ENCODE measurements at places on chromosomes 3 and 15.
A peak's percentile ranks its signal among the peaks of the same experiment; 100 is the strongest.

- DNase-seq = no peak
Observed at GRCh38 chr3:25648925-25649830, 15.5 kb downstream of the TOP2B start.

DNA sequence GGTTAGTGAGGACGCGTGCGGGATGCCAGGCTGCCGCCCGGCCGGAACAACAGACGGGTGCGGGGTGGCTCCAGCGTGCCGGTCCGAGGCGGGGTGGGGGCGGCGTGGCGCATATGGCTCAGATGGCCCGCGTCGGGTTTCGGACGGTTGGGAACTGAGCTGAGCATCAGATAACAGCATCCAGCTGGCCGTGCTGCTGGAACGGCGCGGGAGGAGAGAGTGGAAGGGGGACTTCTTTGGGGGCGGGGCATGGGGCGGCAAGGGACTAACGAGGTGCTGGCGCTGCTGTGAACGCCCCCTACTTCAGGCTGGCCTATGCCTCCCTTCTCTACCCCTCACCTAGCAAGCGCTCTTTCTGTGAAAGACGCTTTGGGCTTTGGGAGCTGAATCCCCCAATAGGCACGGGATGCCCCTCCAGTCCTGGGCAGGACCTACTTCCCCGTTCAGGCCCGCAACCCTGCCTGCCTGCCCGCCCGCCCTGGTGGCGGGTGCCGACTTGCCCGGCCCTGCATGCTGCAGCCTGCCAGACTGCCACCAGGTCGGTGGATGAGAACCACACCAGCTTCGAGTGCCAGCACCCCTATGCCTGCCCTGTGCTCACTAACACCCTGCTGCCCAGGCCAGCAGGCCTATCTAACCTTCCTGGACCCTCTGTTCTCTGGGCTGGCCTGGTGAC, 542 bp downstream of the INKA1 start:
- DNase-seq = peak; percentile 48

DNA sequence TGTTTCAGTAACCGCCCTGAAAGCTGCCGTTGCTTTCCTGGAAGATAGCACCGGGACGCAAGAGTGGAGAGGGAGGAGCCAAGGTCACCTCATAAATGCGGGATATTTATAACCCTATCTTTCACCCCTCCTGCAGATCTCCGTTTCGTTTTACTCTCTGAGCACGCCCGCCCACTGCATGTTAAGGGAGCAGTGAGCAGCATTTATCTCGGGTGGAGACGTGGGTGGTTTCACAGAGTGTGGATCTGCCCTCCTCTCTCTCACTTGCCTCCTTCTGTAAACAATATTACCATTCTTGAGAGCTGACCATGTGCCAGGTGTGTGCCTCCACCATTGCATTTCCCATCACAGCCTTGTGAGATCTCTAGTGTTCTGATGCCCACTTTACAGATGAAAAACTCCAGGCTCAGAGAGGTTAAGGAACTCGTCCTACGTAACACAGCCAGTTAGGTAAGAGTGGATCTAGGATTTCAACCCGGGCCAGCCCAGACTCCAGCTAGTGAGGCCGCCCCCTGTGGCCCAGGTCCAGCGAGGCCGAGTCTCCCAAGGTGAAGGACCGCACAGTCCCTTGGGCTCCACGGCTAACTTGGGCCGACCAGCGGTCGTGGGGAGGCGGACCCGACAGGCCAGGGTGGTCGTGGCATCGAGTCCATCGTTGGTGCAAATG, 16.9 kb upstream of the SEMA4B start:
- DNase-seq = peak; percentile 78

DNA sequence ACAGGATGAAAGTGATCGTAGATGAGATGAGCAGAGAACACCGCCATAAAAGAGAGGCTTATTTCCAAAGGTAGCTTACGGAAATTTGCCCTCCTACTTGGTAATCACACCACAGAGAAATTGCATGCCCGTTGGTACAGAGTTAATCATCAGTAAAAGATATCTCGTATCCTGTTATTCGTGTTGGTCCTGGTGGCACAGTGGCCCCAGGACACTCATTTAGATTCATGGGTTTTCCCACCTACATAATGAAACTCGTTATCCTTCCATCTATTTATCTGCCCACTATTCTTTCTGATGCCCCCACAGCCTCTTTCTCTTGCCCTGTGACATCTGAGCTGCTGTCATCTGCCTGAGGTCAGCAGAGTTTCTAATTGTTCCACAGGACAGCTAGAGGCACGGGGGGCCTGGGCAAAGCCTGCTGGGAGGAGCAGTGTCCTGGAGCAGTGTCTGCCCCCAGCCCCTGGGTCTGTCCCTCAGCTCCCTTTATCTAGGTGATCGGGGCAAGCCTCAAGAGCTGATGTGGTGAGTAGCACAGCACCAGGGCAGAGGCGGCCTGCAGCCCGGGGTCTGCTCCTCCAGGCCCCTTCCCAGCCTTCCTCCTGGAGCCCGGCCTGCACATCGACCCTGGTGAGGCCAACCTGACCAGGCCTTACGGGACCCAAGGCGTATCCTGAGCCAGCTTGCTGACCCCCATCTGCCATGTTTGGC, 42.2 kb downstream of the PXYLP1 start:
- DNase-seq = no peak

GRCh38 chr15:63172851-63173451, 15.7 kb upstream of the RPS27L start:
- no peak for DNase-seq

- DNase-seq = no peak
Observed at GRCh38 chr15:81097890-81098280, 36.2 kb upstream of the CFAP161 start.

DNA sequence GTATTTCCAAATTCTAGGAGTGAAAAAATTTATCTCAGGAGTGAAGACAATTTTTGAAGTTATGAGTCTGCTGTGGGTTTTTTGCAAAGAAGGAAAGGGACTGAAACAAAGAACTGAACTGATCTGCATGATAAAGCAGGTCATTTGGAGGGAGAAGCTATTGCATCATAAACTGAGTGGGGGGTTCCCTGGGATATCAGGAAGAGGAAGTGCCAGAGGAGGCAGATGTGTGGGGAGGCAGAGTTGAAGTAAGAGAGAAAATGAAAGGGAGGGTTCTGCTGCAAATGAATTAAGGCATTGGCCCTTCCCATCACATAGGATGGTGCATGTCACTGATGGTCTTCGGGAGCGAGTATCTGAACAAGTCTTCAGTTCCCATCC, 379.2 kb downstream of the VPS13C start:
- no peak for DNase-seq

DNA sequence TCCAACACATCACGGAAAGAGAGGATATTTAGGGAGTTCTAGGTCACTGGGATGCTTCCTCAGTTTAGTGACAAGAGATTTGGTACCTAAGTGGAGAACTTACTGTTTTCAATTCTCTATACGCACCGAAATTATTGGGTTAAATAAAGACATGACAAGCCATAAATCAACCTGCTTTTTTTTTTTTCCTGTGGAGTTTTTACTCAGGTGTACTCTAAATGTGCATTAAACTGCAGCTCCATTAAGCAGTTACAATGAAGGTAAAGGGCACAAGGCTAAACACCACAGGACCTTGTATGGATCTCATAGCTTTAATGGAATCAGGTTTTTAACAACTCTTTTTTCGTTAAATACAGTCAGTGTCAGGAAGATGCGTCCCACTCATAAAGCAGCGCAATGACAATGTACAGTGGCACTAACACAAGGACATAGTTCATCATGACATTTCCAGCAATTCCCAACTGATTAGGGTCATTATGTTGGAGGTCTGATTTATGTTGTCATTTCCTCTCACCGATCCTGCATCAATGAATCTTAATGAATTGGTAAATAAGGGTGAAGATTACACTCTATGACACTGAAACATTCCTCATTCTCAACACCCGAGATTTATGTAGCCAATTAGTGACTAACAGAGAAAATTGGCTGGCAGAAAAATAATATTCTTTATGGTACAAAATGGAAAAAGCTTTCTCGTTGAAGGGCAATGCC, 355.2 kb downstream of the FOXP1 start:
- no peak for DNase-seq

- DNase-seq = no peak
Observed at GRCh38 chr3:99871231-99872045, 53.8 kb downstream of the CMSS1 start.

DNA sequence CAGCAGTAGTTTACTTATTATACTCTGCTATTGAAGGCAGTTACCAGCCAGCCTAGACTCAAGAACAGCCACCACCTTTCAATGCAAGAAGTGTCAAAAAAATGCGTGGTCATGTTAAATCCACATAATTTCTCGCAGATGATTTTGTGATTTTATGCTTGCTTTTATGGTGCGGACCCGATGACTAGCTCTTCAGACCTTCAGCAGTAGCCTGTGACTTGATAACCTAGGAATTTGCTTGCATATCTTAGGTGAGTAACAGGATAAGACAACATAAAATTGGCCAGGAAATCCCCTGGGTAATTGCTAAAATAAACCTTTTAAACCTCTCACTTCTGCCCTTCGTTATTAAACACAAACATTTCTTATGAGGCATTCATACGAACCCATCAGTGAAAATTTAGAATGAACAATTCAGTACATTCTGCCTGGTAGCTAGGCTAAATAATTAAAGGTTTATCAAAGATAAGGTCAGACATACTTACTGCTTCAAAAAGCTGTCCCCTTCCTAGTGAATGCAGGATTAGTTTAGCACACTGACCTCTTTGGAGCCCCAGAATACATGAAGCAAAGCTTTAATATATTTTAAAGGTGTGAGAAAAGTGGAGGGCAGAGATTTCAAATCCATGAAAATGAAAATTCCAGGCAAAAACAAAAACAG, 798.8 kb downstream of the OTOL1 start:
- DNase-seq = no peak

DNA sequence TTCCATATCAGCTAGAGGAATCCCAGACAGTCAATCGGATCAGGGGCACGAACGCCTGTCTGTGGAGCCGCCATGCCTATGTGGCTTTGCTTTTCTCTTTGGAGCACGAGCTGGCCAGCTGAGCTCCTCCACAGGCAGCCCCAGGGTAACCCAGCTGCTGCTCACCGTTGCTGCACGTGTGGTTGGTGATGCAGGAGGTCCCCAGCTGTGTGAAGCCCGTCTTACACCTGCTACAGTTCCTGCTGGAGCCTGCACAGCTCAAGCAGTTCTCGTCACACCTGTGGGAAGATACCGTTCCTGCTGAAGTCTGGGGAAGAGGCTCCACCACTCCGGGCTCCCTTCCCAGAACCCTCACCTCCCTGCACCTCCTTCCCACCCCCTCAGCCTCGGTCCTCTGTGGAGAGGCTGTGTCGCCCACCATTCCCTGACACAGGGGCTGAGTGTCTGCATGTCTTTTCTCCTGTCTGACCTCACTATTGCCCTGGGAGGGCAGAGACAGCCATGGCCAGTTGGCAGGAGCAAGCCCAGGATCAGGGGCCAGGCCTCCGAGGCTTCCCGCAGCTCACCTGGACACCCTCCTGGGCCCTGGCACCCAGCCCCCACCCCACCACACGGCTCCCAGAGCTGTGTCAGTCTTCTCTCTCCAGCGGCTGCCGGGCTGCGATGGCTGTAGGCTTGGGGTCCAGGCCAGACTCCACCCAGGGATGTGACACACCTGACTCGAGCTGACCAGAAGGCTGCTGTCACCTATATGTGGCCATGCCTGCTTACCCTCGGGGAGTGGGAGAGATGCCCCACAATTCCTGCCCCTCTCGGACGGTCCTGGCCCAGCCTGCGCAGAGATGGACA, 12.2 kb upstream of the SNRPA1 start:
- DNase-seq = no peak

- DNase-seq = no peak
Observed at GRCh38 chr15:100201376-100202280, 140.1 kb downstream of the ADAMTS17 start.

DNA sequence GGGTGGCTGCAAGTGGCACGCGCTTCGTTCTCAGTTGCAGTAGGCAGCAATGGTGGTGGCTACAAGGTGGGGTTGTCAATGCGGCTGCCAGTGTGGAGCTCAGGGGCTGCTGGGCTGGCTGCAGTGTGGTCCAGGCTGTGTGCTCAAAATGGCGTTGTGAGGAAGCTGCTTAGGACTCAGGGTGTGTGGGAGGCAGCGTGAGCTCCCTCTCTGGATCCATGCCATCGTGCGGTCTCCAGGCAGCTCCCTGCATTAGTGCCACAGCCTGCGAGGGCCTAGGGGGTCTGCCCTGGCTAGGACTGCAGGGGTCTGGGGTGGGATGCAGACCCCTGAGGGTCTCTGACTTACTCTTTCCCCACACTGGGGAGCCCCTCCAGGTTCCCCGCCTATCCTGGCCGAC, 397.2 kb downstream of the OCA2 start:
- no peak for DNase-seq

- no peak for DNase-seq
Observed at GRCh38 chr3:66497985-66498671, 2.7 kb downstream of the LRIG1 start.

- no peak for DNase-seq
Observed at GRCh38 chr3:131036200-131036816, 9.6 kb downstream of the NEK11 start.

DNA sequence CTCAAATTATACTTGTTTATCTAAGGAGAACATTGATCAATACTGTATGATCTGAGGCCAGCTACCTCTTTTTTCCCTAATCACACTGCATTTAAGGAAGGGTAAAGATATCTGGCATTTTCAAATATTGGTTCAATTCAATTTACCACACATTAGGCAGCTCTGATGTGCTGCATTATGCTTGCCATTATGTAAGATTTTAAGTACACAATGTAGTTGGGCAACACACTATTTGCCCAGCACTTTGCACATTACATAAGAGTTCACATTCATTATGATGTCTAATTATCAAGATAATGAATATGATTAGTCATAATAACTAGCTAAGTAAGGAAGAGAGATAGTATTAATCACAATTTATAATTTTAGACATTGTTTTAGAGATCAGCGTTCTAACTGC, 196.3 kb downstream of the BCHE start:
- no peak for DNase-seq

DNA sequence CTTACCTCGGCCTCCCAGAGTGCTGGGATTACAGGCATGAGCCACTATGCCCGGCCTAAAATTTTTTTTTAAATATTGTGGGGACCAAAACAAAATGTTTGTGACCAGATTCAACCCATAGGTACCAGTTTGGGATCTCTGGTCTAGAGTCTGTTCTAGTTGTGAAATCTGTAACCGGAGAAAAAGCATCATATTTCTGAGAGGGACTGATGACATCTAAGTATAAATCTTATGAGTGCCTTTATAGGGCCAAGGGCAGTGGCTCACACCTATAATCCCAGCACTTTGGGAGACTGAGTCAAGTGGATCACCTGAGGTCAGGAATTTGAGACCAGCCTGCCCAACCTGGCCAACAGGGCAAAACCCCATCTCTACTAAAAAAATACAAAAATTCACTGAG, 14.1 kb upstream of the OSBPL11 start:
- no peak for DNase-seq

GRCh38 chr3:153315781-153316180, 153.8 kb downstream of the RAP2B start:
- no peak for DNase-seq

GRCh38 chr3:126965526-126966080, 17.3 kb upstream of the PLXNA1 start:
- DNase-seq = no peak
